Articular chondrocyte of knee joint (primary cell): ENCODE measurements at places on chromosomes 5 and 9. TPM values are rescaled to one million over a fixed set of nuclear protein-coding genes. Genes with fewer than 3 reads are reported as not detected.

Gene KIAA1958
- total RNA-seq = 1.7 and 1.8 TPM in 2 replicates

Gene FAM81B
- total RNA-seq = not detected in 2 replicates

Gene PFN3
- not detected in 2 replicates for total RNA-seq

Gene ENTR1
- total RNA-seq = 20.8 and 22.6 TPM in 2 replicates

Gene WNK2
- 0.11 and 0.13 TPM in 2 replicates for total RNA-seq

Gene TRIM36
- 0.13 and 0.32 TPM in 2 replicates for total RNA-seq

Gene LHFPL2
- 275 and 292 TPM in 2 replicates for total RNA-seq

Gene C9orf153
- 0.32 and 0.91 TPM in 2 replicates for total RNA-seq
